ENCODE measurements at places on chromosomes 7 and 10. TPM values are rescaled to one million over a fixed set of nuclear protein-coding genes. Genes with fewer than 3 reads are reported as not detected.
A peak's percentile ranks its signal among the peaks of the same experiment; 100 is the strongest.

PRTFDC1 gene
- 4.8 TPM for total RNA-seq

CAMK1D gene
- total RNA-seq, result 8.0 TPM

NUTM2E gene
- 0.15 TPM for total RNA-seq

FRMPD2 gene
- 1.3 TPM for total RNA-seq

WDFY4 gene
- total RNA-seq, result 0.25 TPM

EIF5AL1 gene
- 0.17 TPM for total RNA-seq

DNA sequence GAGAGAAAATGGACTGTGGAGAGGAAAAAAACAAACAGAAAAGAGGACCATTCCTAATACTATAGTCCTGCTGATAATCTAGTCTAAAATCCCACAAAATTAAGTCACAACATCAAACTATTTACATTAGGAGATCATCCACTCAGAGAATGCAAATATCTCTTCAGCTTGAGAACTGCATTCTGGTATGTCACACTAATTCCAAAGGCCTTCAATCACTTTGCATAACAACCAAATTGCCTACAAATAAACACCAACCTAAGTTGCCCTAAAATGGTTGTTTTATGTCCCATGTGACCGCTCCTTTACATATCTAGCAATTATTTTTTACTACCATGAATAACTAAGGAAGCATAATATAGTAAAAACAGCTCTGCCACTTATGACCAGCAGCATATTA lies 264.3 kb downstream of the CACNA2D1 start:
- H3K27me3 ChIP-seq, result no peaks in the 10 kb centered on the region
- no peak overlapping the region for H3K4me3 ChIP-seq
- no peak for DNase-seq
- peak overlapping the region; percentile 59 for H3K27ac ChIP-seq

DNA sequence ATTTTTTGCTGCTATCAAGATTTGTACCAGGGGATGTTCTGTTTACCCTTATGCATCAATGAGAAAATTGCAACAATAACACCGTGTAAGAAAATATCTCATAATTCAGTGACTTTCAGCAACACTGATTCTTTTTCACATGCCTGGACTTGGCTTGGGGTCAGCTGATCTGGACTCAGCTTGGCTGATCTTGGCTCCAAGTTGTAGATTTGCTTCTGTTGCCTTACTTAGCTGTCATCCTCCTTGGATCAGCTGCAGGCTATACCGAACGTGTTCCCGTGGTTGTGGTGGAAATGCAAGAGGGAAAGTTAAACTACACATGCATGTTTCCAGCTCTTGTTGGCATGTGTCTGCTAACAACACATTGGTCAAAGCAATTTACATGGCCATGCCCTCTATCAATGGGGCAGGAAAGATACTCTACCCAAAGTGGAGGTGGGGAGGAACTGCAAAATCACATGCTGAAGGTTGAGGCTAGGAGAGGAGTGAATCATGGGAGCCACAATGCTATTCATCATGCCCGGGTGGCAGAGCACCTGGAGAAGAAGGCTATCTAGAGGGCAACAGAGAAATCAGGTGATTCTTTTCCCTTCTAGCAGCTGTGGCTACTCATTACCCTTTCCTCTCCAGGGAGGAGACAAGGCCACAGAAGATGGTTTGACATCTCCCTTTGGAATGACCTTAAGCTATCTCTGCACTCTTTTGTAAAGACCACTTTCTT lies 1276.3 kb upstream of the AUTS2 start:
- H3K27ac ChIP-seq, result no peak overlapping the region
- peaks cover 12% of the 10 kb centered on the region for H3K36me3 ChIP-seq
- peaks cover 11% of the 10 kb centered on the region for H3K4me1 ChIP-seq
- no peak overlapping the region for H3K4me3 ChIP-seq
- H3K27me3 ChIP-seq, result no peaks in the 10 kb centered on the region
- DNase-seq, result no peak

- peak overlapping the region; percentile 46 for H3K27ac ChIP-seq
- DNase-seq, result no peak
- H3K4me1 ChIP-seq, result peaks cover 38% of the 10 kb centered on the region
- peaks cover 9% of the 10 kb centered on the region for H3K36me3 ChIP-seq
Measured at GRCh38 chr10:19888061-19888660, 71.9 kb downstream of the PLXDC2 start.

DNA sequence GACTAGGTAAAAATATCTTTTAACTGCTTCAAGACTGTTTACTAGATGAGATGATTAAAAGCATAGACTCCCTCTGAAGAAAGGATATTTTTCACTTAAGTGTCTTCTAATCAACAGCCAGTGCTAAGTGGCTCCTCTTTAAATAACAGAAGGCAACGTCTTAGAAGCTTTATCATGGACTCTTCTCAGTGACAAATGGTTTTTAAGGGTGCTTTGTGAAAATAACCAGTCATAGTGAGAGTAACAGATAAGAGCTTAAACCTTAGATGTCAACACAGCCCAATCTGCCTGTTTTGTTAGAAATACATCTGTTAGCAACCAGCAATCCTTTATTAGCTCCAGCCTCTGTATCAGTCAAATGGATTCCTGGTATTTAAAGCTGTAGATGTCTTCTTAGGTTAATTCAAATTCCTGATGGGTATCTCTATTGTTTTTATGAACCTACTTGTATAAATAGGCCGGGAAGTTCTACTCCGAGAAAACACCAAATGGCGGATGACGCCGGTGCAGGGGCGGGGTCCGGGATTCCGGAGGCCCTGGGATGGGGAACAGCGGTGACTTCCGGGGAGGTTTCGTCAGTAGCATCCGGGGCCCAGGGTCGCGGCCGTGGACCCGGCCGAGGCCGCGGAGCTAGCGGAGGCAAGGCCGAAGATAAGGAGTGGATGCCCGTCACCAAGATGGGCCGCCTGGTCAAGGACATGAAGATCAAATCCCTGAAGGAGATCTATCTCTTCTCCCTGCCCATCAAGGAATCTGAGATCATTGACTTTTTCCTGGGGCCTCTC lies 285.4 kb downstream of the GPR37 start:
- no peaks in the 10 kb centered on the region for H3K36me3 ChIP-seq
- H3K27me3 ChIP-seq, result no peaks in the 10 kb centered on the region
- H3K4me1 ChIP-seq, result peaks cover 7% of the 10 kb centered on the region
- no peak for DNase-seq

- DNase-seq, result no peak
- no peaks in the 10 kb centered on the region for H3K36me3 ChIP-seq
- no peaks in the 10 kb centered on the region for H3K27me3 ChIP-seq
- no peak overlapping the region for H3K27ac ChIP-seq
- no peak overlapping the region for H3K4me3 ChIP-seq
- H3K4me1 ChIP-seq, result peaks cover 50% of the 10 kb centered on the region
Measured at GRCh38 chr10:124027031-124027611, 66.3 kb downstream of the CHST15 start.

DNA sequence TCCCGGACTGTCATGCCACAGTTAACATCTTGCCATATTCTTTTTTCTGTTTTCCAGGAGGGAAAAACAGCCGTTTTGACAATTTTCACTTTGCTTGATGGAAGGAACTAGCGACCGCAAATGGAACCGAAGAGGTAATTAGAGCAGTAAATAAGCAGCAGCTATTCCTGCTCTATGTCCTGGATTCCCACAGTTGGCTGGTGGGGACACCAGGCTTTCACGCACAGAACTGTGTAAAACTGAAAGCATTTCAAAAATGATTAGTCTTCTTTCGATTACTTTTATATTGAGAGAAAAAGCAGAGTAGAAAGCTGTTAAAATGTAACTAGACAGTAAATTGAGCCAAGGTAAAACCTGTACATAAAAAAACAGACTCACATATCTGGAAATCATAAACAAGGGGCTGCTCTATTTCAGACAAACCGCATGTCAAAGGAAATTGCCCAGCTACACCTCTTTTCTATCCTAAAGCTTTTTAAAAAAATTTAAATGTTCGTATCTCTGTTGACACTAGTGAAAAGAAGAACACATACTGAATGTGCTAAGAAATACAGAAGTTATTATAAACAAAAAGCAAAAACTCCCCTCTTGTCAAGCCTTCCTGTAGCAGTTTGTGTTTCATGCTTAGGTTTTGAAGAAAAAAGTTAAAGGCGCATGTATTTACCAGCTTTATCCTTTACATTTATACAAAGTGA lies 93.4 kb downstream of the RNF216 start:
- peak overlapping the region; percentile 2 for H3K27ac ChIP-seq
- peaks cover 19% of the 10 kb centered on the region for H3K4me1 ChIP-seq
- H3K4me3 ChIP-seq, result no peak overlapping the region
- H3K27me3 ChIP-seq, result no peaks in the 10 kb centered on the region

- H3K4me3 ChIP-seq, result no peak overlapping the region
- peaks cover 17% of the 10 kb centered on the region for H3K4me1 ChIP-seq
- H3K27me3 ChIP-seq, result peaks cover 4% of the 10 kb centered on the region
- no peaks in the 10 kb centered on the region for H3K36me3 ChIP-seq
Measured at GRCh38 chr10:49164559-49165188, 23.5 kb downstream of the TMEM273 start.

GRCh38 chr7:1679326-1679965 lies 9.4 kb downstream of the ELFN1 start:
- H3K36me3 ChIP-seq, result peaks cover 16% of the 10 kb centered on the region
- no peaks in the 10 kb centered on the region for H3K27me3 ChIP-seq

DNA sequence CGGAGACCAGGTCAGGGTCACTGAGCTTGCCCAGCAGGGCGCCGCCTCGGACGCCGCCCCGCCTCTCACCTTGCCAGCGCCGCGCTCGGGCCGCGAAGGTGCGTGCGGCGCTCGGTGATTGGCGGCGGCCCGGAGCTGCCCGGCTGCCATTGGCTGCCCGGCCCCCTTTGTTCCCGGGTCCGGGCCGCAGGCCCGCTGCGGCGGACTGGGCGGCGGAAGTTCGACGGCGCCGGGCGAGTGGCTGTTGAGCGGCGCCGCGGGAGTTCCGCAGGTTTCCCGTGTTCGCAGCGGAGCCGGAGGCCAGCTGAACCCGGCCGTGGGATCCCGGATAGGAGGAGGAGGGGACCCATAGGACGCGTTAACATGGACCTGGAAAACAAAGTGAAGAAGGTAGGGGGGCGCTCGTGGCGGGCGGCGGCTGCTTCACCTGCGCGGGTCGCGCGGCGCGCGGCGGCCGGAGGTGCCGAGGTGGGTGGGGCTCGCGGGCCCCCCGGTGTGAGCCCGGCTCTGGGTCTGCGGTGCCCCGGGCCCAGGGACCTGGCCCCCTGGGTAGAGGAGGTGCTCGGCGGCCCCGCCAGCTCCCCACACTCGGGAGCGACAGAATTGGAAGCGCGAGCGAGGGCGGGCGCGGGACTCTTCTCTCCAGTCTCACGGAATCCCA lies at the start of gene TES:
TES (plus strand) TSS at position 195 of the 661 bp plus-strand sequence; CDS start at position 364, 169 bp downstream.
- H3K27ac ChIP-seq, result peak within 1 kb of the TSS; percentile 89
- no peaks in the 10 kb centered on the region for H3K27me3 ChIP-seq
- H3K36me3 ChIP-seq, result no peaks in the 10 kb centered on the region
- H3K4me1 ChIP-seq, result peaks cover 36% of the 10 kb centered on the region
- H3K4me3 ChIP-seq, result peak within 1 kb of the TSS; percentile 88
- peak; percentile 84 for DNase-seq

DNA sequence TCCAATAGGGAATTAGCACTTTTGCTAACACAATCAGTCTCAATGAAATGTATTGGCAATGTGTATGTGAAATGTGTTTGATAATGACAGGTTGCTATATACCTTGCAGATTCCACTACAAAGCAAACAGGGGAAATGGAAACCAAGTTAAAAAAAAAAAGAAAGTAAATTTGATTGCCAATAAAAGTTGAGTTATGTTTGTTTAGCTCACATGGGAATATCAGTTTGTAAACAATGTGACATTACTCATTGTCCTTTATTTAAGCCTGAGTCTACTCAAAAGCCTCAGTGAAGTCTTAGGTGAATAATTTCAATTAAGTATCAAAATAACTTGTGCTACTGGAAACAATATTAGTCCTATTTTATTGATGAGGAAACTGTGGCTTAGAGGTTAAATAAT lies 285.2 kb downstream of the CACNA2D1 start:
- no peaks in the 10 kb centered on the region for H3K36me3 ChIP-seq
- DNase-seq, result no peak
- peaks cover 24% of the 10 kb centered on the region for H3K4me1 ChIP-seq

- no peaks in the 10 kb centered on the region for H3K27me3 ChIP-seq
- H3K36me3 ChIP-seq, result no peaks in the 10 kb centered on the region
- DNase-seq, result peak; percentile 26
- H3K4me3 ChIP-seq, result no peak overlapping the region
- peaks cover 15% of the 10 kb centered on the region for H3K4me1 ChIP-seq
Measured at GRCh38 chr7:7131273-7131672, 51.1 kb upstream of the C1GALT1 start.

DNA sequence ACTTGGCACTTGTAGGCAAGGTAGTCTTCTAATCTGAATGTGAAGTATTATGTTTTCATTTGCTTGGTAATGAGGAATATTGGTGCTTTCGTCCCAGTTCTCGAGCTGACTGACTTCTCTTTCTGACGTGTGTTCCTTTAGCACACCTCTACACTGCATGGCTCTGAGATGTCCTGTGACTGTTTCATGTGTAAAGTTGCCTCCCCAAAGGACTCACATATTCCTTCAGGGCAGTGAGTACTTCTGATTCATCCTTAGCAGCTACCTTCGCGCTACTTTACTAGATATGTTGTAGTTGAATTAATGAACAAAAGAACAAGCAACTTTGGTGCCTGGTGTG lies 113.7 kb downstream of the EGFR start:
- no peak overlapping the region for H3K27ac ChIP-seq
- H3K36me3 ChIP-seq, result no peaks in the 10 kb centered on the region
- no peaks in the 10 kb centered on the region for H3K27me3 ChIP-seq
- H3K4me3 ChIP-seq, result no peak overlapping the region
- no peak for DNase-seq

DNA sequence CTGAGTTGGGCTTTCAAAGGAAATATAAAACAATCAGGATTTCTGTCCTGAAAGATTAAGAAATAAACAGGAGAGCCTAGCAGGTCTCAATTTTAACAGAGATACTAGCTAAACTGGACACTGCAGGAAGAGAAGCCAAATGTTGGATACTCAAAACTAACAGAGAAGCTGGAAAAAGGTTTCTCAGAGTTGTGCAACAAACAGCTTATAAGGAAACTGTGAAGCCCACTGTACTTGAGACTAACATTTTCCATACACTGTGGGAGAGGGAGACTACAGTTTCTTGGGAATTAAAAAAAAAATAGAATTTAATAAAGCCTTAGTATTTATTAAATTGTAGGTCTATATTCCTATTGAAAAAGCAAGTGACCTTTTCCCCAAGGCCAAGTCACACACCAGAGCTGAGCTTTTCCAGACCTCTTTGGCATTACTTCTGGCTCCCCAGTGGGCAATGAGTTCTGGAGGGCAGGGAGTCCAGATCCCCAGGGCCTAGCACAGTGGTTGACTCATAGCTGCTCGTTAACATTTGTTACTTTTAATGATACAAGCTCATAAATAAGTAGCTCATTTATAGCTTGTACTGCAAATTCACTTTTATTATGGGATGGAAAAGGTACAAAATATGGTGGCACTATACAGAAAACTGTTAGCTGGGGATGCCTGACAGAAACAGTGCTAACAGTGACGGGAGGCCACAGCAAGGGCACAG lies 68.3 kb downstream of the MINDY3 start:
- H3K36me3 ChIP-seq, result no peaks in the 10 kb centered on the region
- H3K27me3 ChIP-seq, result no peaks in the 10 kb centered on the region
- no peaks in the 10 kb centered on the region for H3K4me1 ChIP-seq
- H3K27ac ChIP-seq, result no peak overlapping the region

GRCh38 chr7:33185786-33186185 lies 56.4 kb downstream of the BBS9 start:
- H3K27ac ChIP-seq, result no peak overlapping the region
- H3K4me3 ChIP-seq, result no peak overlapping the region
- no peaks in the 10 kb centered on the region for H3K27me3 ChIP-seq
- no peak for DNase-seq
- peaks cover 12% of the 10 kb centered on the region for H3K4me1 ChIP-seq
